ENCODE measurements at places on chromosomes 12 and 14.
A peak's percentile ranks its signal among the peaks of the same experiment; 100 is the strongest.

DNA sequence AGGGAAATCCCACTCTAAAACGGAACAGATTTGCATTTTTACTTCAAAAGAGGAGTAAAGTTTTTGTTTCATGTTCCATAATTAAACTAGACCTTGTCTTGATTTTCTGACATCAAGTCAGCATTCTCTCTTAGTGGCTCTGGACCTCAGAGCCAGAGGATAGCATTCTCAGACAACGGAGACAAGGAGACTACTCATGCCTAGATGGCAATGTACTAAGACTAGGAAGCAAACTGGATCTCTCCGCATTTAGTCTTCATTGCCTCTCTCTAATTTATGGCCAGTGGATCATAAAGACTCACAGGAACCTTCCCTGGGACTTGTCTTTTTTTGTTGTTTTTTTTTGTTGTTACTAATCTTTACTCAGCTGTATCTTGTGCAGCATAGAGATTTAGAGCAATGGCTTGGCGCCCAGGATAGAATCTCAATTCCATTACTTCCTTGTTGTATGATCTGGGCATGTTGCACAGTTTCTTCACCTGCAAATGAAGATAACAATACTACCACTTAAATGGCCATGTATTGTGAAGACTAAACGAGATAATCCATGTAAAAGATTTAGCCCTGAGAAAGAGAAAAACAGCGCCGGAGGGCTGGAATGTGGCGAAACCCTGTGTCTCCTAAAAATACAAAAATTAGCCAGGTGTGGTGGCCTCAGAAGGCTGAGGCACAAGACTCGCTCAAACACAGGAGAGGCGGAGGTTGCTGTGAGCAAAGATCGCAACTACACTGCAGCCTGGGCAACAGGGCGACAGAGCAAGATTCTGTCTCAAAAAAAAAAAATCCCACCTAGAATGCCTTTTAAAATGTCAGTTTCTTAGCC, 4.0 kb upstream of the GEMIN2 start:
- DNase-seq, result no peak

GRCh38 chr12:108819920-108820706, 37.3 kb downstream of the SSH1 start:
- no peak for DNase-seq

- peak; percentile 95 for DNase-seq
Observed at GRCh38 chr12:6167327-6168280, 32.6 kb upstream of the CD9 start.

- DNase-seq, result no peak
Observed at GRCh38 chr12:101891462-101891971, 14.1 kb downstream of the DRAM1 start.

Data from SW480 (cell line).